Vagina (tissue), 2 donors: ENCODE measurements at places on chromosomes 12 and 14. TPM values are rescaled to one million over a fixed set of nuclear protein-coding genes. Genes with fewer than 3 reads are reported as not detected.

DNA sequence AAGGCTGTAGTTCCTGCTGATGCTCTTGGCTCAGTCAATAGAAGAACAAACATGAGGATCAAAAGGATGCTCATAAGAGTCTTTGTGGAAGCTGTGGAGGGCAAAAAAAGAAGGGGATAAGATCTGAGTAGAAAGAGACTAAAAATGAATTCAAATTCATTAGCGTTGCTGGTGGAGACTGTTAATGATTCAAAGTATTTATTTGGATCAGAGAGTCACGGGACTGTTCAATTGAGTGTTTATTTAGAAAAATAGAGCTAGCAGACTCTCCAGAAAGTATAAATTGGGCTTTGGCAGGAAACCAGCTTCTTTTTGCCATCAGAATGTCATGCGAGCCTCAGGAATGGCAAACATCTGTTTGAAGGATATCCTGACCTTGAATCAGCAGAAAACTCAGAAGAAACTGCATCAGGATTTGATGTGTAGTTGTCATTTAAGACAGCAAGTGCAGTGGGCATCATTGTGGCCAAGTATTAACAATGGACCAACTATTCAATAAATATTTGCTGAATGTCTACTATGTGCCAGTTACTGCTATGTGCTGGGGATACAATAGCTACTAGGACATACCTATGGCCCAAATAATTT, 126.4 kb downstream of the TBC1D30 start:
- no peak for DNase-seq

- DNase-seq: no peak
Measured at GRCh38 chr14:104138098-104138717, at the start of gene KIF26A. TSS of gene KIF26A (plus strand) at chr14:104138587. CDS start at chr14:104138723, 136 bp downstream.

Gene GPD1
- total RNA-seq: 65.3 TPM

- no peak for DNase-seq
Measured at GRCh38 chr12:19128485-19128884, 1.0 kb upstream of the PLEKHA5 start.

Gene RD3L
- not detected for total RNA-seq

DNA sequence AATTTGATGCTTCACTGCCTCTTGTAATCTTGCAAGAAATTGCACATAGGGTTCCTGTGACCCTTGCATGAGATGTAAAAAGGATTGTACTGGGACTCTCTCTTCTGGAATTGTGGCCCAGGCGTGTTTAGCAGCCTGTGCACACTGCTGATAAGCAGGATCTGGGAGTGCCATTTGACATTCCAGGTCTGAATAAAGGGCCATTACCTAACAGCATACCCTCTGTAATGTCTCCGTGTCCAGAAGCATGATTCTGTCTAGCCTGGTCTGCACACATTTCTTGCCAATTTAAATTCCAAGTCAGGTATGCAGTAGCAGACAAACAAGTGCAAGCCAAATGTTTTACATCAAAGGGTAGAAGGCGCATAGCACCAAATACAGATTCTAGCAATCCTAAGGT, 18.1 kb upstream of the MAPKAPK5 start:
- DNase-seq: no peak

DNA sequence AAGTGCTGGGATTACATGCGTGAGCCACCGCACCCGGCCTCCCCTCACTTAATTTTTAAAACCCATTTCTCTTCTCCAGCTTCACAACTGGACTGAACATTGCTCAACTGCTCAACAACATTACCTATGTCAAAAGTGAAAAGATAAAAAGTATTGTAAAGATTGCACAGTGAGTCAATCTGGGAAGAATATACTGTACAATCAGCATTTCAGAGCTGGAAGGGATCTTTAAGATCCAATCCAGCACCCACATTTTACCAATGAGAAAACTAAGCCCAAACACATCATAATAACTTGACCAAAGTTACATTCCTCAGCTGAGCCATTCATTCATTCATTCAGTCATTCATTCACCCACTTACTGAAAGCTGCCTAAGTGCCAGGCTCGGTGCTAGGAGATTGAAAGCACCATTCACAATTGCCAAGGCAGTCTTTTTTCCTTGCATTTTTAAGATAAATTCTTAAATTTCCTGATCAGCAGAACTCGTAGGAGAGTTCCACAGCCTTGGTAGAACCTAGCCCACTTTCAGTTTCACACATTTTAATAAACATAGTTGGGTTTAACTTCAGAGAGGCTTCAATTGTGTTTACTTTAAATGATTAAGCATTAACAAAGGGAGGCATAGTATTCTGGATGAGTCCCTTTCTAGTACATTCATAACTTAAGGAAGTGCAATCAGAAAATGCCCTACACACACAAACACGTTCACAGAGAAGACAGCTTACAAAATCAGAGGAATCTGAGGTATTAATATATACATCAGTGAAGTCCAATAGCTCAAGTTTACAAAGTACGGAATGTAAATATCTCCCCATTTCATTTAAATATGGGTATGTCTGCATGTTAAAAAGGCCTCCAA, 3.0 kb downstream of the GALNT4 start:
- DNase-seq: no peak

- DNase-seq: no peak
Measured at GRCh38 chr12:126763359-126763758, 1503.6 kb upstream of the TMEM132C start.

Gene DIO2
- 38.5 TPM for total RNA-seq

GRCh38 chr12:2804393-2805142, 7.9 kb upstream of the ITFG2 start:
- DNase-seq: no peak

Gene SLC25A47
- total RNA-seq: not detected

GRCh38 chr12:30286345-30286926, 409.2 kb downstream of the IPO8 start:
- DNase-seq: no peak

DNA sequence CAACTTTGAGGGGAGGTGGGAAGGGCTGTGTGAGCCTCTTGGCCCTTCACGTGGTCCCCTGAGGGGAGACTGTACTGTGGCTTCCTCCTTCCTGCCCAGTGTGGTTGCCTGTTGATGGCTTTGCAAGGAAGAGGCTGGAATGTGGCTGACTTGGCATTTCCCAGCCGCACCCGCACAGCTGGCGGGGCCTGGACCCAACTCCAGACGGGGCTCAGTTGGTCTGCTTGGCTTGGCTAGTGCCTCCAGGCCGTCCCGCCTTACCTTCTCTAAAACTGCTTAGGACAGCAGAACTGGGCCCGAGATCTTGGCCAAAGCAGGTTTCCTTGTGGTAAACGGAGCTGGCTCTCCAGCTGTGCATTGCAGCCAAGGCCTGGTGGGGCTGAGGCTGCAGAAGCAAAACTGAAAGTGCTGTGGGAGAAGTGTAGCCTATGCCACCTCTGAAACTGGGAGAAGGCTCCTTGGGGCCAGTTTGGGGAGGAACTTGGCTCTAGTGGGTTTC, 139.5 kb downstream of the SMOC1 start:
- no peak for DNase-seq

GRCh38 chr12:119666226-119666795, 1.6 kb upstream of the PRKAB1 start:
- no peak for DNase-seq

- DNase-seq: no peak
Measured at GRCh38 chr12:87001102-87001501, 744.9 kb upstream of the MGAT4C start.

- DNase-seq: no peak
Measured at GRCh38 chr14:66998013-66998412, 191.2 kb upstream of the GARIN2 start.

Gene DNAI7
- total RNA-seq: 3.4 TPM
